ENCODE measurements at places on chromosomes 7 and 10.
A peak's percentile ranks its signal among the peaks of the same experiment; 100 is the strongest.

GRCh38 chr10:116132780-116133399, 140.1 kb downstream of the GFRA1 start:
- no peak for DNase-seq

GRCh38 chr7:20350518-20350951, 19.8 kb downstream of the ITGB8 start:
- no peak for DNase-seq

- DNase-seq: peak; percentile 22
Observed at GRCh38 chr7:72405418-72405817, 6.7 kb downstream of the CALN1 start.

DNA sequence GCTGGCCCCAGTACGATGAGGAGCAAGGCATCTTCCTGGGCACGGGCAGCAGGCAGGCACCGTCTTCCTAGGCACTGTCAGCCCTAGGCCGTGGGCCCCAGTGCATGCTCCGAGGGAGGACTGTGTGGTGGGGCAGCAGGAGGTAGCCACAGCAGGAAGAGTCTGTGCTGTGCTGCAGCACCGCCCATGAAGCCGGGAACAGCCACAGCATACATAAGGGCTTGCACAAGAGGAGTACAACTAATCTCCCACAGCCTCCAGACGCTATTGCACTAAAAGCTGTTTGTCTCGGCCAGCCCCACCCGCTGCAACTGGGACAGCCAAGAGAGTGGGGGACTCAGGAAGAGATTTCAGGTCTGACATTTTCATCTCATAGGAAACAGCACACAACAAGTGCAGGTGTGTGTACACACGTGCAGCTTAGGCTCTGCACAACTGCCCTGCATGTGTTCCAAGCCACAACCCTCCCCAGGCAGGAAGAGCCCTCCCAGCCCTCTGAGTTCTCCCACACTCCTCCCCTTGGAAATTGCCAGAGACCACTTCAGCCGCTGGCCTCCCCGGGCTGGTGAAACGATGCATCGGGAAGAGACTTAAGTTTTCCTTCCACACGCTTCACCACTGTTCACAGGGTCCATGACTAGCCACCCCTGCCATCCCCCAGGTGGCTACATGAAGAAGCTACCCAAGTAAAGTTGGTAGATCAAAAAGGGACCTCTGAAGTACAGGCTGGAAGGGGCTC, 88.1 kb upstream of the DDC start:
- DNase-seq: no peak

DNA sequence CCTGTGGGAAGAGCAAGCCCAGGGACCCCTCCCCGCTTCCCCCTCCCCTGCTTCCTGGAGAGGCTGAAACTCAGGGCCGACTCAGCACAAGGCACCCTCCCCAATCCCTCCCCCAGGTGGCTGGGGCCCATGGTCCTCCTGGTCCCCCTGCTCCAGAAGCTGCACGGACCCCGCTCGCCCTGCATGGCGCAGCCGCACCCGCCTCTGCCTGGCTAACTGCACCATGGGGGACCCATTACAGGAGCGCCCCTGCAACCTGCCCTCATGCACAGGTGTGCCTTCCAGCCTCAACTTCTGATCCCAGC, 19.7 kb upstream of the ZNF862 start:
- no peak for DNase-seq

GRCh38 chr10:119325131-119325530, 117.8 kb downstream of the GRK5 start:
- no peak for DNase-seq

- peak; percentile 54 for DNase-seq
Observed at GRCh38 chr7:114085592-114086501, 167.0 kb upstream of the PPP1R3A start.

DNA sequence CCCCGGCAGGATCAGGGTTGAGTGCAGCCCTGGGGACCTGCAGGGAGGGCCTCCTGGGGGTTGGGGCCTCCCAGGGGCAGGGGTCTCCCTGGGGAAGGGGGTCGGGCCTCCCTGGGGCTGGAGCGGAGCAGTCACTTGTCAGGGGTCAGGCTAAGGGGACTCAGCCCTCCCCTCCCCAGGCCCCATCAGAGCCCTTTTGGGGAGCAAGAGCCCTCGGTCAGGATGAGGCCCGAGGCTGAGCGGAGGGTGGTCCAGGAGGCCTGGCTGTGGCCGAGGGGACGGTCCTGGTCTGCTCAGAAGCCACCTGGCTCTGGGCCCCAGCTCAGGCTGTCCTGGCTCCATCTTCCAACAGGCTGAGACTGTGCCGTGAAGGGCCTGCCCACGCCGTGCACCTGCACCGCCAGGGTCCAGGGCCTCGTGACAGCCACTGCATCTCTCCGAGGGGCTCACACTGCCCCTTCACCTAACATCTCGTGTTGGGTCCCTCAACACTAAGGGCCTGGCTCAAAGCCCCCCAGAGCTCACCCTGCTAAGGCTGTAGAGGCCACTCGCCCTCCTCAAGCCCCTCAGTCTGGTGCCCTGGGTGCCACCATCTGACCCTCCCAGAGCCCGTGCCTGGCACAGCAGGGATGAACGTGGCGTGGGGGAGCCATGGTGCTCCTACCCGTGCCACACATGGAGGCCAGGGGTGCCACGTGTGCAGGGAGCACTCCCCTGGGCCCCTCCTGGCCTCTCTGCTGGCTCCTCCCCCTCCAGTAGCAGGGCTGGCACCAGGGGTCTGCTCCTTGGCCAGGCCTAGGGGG, 12.9 kb downstream of the BHLHA15 start:
- no peak for DNase-seq

DNA sequence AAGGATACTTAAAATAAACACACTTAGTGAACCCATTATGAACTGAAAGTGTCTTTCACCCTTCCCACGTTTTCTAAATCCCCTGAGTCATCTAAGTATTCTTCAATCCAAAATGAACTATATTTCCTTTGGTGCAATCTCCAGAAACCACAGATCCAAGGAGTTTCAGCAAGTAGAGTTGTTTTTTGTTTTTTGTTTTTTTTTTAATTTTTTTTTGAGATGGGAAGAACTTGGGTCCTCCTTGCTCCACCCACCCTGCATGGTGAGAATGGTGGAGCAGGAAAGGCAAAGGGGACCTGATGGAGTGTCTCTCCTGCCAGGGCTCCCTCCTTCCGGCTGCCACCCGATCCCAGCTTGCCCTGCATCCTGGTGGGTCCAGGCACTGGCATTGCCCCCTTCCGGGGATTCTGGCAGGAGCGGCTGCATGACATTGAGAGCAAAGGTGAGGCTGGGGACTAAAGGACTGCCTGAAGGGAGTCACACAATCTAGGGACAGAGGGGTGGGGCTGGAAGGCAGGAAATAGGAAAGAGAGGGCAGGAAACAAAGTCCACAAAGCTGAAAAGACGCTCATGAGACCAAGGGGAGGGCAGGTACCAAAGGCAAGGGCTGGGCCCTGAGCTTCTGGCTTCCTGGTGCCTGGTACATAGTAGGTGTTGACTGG, 12.1 kb downstream of the ATG9B start:
- DNase-seq: no peak

DNA sequence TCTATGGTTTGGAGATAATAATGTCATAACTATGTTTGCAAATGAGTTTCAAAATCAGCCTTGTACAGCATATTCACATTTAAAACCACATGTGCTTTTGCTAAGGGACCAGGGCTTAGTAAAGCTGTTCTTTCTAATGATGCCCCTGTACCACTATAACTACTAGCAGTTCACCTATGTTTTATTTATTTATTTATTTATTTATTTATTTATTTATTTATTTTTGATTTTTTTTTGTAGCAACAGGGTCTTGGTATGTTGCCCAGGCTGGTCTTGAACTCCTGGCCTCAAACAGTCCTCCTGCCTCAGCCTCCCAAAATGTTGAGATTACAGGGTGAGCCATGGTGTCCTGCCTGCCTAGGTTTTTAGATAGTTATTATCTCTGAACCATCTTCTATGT, 96.9 kb downstream of the CFAP58 start:
- no peak for DNase-seq

DNA sequence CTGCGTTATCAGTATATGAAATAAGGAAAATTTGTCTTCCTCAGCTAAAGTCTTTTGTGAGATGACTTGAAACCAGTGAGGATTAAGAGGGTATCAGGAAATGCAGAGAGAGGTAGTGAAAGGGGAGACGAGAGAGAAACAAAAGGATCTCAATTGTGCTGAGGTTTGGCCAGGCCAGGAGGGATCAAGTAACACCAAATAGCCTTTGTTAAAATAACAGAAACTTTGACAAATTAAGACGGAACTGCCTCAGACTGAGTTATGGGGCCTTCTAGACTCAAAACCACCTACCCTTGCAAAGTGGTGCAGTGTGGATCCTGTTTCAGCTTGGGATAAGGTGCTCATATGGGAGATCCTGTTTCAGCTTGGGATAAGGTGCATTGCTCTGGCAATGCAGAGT, 263.1 kb downstream of the CREB5 start:
- DNase-seq: no peak

DNA sequence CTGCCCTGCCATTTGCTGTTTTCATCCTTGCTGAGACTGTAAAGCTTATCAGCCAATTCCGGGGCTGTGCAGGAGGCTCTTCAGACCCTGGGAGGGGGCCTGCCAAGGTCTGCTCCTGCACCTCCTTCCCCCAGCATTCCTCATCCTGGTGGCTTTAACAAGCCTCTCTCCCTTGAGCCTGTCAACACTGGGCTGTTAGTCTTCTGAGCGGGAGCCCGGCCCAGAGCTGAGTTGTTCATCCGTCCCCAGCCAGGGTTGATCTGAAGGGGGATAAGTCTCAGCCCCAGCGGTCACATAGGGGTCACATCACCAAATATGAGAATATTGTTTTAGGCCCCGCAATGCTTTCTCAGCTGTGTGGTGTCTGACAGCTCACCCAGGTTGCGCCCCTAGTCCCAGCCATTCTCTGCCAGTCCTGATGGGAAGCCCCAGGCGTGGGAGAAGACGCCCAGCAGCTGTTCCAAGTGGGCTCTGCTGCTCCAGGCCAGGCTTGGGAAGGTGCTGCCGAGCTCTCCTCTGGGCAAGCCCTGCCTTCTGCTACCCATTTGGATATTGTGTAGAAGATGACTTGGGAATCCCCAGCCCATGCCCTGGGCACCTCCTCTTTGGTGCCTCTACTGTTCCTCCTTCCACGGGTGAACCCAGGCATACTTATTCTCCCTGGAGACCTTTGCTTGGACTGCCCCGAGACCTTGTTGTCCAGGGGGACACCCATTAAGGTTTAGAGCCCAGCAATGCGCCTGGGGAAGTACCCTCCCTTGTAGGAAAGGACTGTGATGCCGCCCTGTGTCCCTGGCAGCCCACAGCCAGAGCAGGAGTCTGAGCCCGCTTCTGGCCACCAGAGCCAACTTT, 23.5 kb upstream of the TRIM8 start:
- no peak for DNase-seq

DNA sequence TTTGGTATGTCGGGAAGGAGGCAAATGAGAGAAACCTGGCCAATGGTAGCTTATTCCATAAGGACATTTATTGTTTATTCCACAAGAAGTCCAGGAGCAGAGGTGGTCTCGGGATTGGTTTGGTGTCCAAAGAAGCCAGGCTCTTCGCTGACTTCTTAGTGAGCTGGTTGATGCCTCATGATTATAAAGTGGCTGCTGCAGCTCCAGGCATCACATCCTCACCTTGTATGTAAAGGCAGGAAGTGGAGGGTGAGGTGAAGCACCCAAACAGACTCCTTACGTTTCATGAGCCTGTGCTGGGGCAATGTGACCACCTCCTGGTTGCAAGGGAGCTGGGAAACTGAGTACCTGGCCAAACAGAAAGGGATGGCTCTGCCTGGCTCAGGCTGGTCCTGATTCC, 92.4 kb downstream of the MYL10 start:
- DNase-seq: no peak

All from activated CD4-positive, alpha-beta T cell treated with anti-CD3 and anti-CD28 coated beads, Interleukin-10, Interleukin-2, amounts not matched to agents 100 ng/mL and 50 ng/mL, durations not matched to agents 16 hours and 8 hours (primary cell).